ENCODE measurements at places on chromosomes 7 and 10.

- no peak for DNase-seq
These were observed 189.3 kb downstream of the CTNNA3 start for GRCh38 chr10:67506757-67507091.

GRCh38 chr10:130570074-130570473 is 433.9 kb downstream of the GLRX3 start:
- no peak for DNase-seq

- DNase-seq: no peak
These were observed 124.1 kb upstream of the LAMB4 start for GRCh38 chr7:108254259-108254658.

- no peak for DNase-seq
These were observed 269.8 kb upstream of the AUTS2 start for GRCh38 chr7:69328516-69328915.

DNA sequence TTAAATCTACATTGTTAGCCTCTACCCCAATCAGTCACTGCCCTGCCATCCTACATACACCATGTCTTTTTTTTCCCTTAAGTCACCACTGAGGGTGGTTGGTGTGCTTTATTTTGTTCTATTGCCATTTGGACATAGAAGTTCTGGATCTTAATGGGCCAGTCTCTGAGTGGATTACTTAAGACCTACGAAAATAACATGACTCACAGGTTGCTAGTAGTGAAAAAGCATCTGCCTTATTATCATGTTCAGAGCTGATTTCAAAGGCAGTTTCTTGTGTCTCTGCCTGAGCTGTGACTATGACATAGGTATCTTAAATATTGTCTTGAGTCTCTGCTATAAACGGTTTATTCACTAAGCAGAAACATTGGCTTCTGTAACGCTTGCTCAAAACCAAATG is 410.8 kb downstream of the MDFIC start:
- no peak for DNase-seq

GRCh38 chr10:121155742-121156474 is 304.7 kb downstream of the WDR11 start:
- DNase-seq: no peak

GRCh38 chr7:143372070-143372469 is 9.1 kb upstream of the ZYX start:
- no peak for DNase-seq

GRCh38 chr7:151686826-151687225 is 167.1 kb upstream of the RHEB start:
- no peak for DNase-seq

GRCh38 chr10:114810926-114811325 is 10.7 kb upstream of the FHIP2A start:
- DNase-seq: no peak

- DNase-seq: no peak
These were observed 2.1 kb downstream of the SYNPO2L start for GRCh38 chr10:73653701-73654100.

- no peak for DNase-seq
These were observed 76.6 kb upstream of the HGF start for GRCh38 chr7:81846398-81846797.

- no peak for DNase-seq
These were observed 143.8 kb downstream of the ZNF22 start for GRCh38 chr10:45144326-45145070.

- no peak for DNase-seq
These were observed 36.0 kb upstream of the KIAA1217 start for GRCh38 chr10:24172909-24173308.

DNA sequence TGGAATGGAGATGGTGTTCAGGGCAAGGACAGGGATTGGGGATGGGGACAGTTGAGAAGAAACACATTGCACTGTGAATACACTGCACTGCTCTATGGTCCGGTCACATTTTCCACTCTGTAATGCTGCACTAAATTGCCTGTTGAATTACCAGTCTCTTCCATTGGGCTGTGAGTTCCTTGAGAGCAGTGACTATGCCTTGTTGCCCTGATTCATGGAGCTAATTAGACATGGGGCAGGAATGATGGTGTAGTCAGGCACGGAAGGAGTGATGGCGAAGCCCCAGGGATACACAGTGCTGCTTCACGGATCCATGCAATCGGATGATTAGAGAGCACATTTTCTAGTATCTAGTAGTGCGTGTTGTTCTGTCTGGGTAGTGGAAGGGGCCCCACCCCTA is 25.4 kb upstream of the GPAM start:
- no peak for DNase-seq

DNA sequence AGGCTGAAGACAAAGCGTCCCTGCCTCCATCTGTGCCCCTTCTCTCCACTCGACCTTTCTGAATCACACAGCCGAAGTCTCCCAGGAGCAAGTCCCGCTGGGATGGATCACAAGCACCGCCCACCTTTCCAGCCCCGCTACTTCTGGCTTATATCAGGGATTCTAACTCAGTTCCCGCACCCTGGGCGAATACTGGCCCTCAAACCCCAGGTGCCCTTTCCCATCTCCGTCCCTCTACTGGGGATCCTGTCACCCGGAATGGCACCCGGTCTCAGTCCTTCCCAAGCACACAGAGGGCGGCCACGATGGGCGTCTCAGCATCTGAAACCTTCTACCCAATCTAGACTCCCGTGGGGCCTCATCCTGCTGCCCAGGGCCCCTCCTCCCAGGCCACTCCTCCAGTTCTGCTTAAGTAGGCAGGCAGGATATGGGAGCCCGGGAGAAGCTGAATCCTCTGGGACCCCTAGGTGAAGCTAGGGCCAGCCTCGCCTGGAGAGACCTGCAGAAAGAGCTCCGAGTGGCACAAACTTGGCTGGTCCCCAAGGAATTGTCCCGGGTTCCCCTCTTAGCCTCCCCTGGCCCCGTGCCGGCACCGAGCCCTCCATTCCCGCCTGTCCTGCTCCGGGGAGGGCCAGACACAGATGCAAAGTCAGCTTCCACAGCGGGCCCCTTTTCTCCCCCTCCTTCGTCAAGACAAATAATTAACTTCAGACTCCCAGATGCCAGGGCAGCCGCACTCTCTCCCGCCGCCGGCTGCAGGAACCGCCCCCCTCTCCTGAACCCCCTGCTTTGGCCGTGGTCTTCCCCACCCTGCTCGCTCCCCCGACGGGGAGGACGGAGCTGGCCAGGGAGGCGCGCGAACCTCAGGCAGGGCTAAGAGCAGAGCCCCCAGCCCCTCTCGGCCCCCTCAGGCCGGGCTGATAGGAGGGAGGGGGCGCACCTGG is 612 bp downstream of the KCP start:
- no peak for DNase-seq

- no peak for DNase-seq
These were observed 9.0 kb downstream of the GUSB start for GRCh38 chr7:65972976-65973375.

DNA sequence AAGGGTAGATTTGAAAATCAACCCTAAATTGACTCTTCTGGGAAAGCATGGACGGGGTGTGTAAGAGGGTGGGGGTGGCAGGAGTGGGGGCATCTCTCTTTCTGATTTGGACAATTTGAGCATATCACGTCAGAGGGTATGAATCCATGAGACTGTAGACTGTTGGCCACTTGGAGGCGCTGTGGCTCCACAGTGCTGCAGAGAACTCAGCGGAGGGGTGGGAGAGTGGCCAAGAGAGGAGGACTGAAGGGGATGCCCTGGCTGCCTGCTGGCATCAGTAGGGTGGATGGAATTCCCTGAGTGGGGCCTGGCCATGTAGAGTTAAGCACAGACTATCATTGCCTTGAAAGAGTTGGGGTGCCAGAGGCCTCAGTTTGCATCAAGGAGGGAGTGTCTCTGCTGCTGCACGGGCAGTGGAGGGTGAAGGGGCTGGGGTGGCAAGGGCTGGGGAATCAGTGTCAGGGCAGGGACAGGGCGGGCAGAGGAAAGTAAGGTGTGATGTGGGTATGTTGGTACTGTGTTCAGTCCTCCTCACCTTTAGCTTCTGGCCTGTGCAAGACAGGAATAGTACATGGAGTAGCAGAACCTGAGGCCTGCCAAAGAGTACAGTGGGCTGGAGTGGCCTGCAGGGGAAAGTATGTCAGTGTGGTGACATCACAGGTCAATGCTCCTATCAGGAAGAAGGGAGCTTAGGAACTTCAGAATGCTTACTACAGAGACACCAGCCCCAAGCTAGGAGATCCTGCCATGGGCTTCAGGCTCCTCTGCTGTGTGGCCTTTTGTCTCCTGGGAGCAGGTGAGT is 133.5 kb upstream of the PRSS58 start:
- no peak for DNase-seq

DNA sequence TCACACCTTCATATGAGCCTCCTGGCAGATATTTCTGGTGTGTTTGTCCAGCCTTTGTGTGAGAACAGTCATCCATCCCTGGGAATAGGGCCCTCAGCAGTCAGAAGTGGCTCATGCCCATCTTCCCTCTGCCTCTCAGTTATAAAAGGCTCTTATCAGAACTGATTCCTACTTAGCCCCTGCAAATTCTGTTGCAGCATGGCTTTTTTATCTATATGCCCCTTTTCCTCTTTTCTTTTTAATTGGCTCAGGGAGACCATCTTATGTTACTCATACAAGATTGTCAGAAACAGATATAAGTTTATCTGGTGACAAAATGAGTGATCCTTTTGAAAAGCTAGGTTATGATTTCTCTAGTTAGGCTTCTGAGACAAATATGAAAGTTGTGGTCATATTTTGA is 194.1 kb downstream of the CREB5 start:
- DNase-seq: no peak

DNA sequence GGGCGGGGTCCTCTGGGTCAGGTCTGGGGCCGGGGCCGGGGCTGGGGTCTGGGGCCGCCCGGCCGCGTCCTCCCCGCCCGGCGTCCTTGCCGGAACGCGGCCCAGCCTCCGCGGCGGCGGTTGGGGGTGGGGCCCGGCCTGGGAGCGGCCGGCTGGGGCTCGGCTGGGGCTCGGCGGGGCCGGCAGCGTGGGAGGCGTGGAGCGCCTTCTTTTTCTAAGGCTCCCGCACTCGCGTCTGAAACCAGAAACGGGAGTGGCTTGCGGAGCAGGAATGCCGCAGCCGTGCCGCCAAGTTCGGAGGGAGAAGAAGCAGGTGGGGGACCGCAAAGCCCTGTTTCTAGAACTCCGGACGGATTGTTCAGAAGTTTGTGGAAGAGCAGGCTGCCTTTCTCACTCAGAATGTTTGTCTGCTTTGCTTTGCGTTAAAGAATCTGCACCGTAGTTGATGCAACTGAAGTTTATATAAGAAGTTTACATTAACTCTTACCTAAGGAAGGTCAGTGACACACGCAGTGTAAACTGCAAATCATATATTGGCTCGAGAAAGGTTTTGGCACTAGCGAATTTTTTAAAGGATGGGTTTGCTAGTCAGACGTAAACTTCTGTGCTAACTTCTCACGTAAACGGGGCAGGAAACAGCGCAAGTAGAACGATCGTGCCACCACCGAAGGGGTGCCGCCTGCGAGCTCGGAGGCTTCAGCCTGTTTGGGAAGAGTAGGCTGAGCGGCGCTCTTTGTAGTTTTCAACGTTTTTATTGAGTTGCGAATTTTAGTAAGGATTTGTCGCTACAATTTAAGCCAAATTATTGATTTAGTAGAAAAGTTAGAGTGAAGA is 729 bp downstream of the DNAJB6 start:
- no peak for DNase-seq

- no peak for DNase-seq
These were observed 32.0 kb downstream of the SFMBT2 start for GRCh38 chr10:7378602-7379403.

GRCh38 chr7:26447116-26447515 is 155.5 kb downstream of the SNX10 start:
- DNase-seq: no peak

DNA sequence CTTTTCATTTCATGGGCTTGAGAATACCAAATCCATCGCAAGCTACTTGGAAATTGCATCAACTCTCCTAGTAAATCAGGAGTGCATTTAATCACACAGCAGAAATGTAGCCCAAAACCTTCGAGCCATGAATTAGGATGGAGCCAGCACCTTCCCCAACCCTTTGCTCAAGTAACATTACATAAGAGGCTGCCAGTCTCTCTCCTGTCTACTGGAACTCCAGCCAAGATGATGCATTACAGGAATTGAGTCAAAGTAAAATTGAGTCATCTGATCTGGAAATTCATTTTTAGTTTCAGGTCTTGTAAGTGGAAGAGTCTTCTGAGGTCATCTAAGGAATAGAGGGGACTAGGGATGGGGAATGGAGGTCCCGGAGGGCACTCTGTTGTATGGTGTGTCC is 69.7 kb upstream of the FHIP2A start:
- DNase-seq: no peak

GRCh38 chr7:105675934-105676371 is 94.7 kb upstream of the EFCAB10 start:
- no peak for DNase-seq

DNA sequence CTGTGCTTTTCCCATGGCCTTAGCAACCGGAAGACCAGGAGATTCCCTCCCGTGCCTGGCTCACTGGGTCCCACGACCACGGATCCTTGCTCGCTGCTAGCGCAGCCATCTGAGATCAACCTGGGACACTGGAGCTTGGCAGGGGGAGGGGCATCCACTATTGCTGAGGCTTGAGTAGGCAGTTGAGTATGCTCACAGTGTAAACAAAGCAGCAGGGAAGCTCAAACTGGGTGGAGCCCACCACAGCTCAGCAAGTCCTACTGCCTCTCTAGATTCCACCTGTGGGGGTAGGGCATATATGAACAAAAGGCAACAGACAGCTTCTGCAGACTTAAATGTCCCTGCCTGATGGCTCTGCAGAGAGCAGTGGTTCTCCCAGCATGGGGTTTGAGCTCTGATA is 697.0 kb downstream of the SORCS1 start:
- DNase-seq: no peak

DNA sequence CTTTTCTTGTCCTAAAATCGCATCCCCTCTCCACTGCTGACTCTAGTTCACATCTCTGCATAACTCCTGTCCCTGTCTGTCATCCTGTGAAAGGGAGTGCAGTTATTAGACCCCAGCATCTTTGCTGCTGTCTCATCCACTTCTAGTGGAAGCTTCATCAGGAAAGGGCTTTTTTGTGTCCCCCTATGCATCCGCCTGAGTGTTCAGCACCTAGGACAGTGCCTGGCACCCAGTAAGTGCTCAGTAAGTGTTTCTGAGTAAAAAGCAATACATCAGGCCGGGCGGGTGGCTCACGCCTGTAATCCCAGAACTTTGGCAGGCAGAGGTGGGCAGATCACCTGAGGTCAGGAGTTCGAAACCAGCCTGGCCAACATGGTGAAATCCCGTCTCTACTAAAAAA is 211.8 kb upstream of the FOXK1 start:
- DNase-seq: no peak

DNA sequence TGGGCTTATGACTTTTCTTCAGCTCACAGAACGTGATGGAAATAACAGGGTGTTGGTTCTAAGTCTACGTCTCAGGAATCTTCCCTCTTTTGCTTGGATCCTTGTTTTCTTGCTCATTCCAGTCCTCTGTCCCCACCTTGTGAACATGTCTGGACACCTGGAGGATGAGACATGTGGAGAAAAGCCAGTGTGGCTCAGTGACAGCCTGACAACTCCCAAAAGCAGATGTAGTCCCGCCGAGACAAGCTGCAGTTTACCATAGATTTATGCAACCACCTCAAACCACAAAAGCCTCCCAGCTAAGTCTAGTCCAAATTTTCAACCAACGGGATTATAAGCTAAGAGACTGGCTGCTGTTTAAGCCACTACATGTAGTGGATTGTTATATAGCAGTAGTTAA is 476.1 kb downstream of the SH2D4B start:
- no peak for DNase-seq

- DNase-seq: no peak
These were observed 170.8 kb upstream of the KMT2E start for GRCh38 chr7:104843198-104843597.
